ENCODE measurements at places on chromosomes 11 and 22.

GRCh38 chr11:31529701-31530100 is 20.1 kb downstream of the ELP4 start:
- no peak for DNase-seq

GRCh38 chr11:225734-226453 is 10.2 kb downstream of the SIRT3 start:
- DNase-seq, result peak; percentile 23

- DNase-seq, result no peak
Observed at GRCh38 chr22:47315862-47316419, 553.5 kb downstream of the TBC1D22A start.

DNA sequence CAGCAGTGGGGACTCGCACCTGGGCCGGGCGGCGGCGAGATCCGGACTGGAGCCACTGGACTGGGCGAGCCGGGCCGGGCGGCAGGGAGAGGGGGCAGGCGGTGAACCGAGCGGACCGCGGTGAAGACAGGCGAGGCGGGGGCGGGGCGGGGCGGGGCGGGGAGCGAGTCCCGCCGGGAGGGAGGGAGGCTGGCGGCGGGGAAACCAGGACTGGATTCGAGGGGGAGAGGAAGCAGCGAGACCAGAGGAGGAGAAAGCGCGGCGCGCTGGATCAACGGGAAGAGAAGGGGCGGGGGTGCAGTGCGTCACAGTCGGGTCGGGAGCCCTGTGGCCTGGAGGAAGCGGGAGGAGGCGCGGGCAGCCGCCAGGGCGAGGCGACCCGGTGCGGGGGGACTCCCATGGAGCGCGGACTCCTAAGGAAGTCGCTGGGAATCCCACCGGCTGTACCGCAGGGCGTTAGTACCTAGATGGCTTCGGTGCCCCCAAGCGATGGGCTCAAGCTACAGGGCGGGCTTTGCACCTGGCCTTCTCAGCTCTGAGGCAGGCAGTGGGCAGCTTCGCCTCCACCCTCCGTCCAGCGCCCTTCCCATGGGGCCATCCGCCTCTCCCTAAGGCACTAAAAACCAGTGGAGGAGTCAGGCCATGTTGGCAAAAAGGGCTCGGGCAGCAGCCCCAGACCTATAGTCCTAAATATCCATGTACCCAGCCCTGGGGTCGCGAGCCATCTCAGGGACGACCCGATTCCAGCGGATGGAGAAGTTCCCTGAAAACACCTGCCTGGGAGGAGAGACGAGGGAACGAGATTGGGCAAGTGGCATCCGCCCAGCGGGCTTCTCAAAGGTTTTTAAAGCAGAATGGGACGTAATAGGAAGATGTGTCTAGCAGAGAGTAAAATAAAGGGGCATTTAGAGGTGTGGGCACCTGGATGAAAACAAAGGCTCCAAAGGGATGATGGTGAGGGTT is at the start of gene TMEM121B:
Gene TMEM121B, minus strand, starts transcription at position 128 of the 963 bp plus-strand sequence. CDS start 233 bp downstream, outside the sequence.
- DNase-seq, result peak; percentile 25

DNA sequence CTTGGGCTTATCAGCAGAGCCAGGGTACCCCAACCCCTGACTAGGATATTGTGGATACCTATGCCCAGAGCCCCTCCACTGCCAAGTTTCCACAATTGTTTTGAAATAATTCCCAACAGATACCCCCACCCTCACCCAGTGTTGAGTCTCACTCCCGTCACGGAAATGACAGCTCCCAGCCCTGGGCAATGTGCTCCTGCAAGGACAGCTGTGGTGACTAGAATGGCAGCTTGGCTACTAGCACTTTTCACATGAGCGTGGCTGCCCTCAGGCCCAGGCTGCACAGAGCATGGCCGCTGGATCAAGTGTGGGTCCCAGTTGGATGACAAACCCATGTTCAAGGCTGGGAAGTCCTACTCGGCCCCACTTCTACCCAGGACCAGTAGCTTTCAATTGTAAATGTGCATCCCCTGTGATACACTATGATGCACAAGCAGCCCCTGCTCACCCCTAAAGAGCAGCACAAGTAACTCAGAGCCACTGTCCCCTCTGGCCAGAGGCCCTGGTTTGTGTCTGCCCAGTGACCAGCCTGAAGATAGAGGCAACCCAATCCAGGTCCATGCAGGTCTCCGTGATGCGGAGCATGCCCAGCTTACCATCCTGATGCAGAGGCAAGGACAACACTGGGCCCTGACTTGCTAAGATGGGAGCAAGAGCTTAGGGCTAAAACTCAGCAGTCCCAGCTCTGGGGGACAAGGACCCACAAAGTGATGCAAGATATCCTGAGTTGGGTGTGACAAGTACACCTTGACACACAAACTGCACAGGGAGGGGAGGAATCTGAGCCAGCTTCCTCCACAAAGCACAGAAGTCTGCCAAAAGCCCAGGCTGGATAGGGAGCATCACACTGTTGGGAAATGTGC is 13.2 kb downstream of the KCNQ1OT1 start:
- no peak for DNase-seq

GRCh38 chr11:83403691-83404389 is 117.7 kb upstream of the CCDC90B start:
- DNase-seq, result no peak

DNA sequence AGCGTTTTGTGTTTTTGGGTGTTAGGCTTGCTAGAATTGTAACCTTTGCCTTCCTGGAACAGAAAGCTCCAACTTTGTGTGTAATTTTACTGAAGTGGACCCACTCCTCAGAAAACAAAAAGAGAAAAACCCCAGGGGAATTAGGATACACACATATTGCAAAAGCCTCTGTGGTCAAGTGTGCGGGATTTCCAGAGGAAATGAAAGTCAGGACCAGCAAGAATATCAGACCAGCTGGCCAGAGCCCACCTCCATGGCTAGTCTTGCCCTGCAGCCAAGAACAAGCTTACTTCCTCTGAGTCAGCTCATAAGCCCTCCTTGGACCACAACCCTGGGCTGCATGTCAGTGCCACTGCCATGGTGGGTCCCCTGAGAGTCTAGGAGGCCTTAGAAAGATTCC is 37.0 kb upstream of the FTH1 start:
- peak; percentile 64 for DNase-seq

DNA sequence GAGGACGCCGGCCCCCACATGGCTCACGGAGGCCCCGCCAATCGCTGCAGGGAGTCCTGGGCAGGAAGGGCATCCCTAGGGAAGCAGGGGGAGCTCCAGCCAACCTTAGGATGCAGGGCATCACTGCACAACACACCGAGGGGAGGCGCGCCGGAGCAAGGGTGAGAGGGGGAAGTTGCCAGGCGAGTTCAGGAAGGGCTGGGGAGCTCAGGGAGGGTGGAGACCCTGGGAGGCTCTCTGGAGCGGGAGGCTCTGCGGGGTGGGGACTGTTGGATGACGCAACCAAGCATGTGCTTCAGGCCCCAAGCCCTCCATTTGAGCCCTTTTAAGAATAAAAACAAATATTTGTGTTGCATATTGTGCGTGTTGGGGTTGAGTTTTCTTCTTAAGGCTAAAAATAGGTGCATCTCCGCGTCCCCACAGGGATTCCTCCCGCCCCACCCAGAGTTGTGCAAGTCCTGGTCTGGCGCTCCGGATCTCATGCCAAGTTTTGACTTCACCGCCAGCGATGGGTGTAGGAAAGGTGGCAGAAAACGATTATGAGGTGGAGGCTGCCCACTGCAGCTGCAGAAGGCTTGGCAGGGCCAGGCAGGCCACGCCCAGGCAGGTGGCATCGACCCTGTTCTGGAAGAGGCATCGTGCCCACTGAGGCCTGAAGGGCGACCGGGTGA is 65.2 kb downstream of the WNT7B start:
- peak; percentile 54 for DNase-seq

GRCh38 chr22:36201630-36202319 is at the start of gene APOL4:
Gene APOL4, minus strand, starts transcription at chr22:36201809. Its CDS starts 75 bp downstream, at chr22:36201734.
- DNase-seq, result no peak

GRCh38 chr11:57161351-57161750 is 20.4 kb upstream of the LRRC55 start:
- DNase-seq, result no peak

DNA sequence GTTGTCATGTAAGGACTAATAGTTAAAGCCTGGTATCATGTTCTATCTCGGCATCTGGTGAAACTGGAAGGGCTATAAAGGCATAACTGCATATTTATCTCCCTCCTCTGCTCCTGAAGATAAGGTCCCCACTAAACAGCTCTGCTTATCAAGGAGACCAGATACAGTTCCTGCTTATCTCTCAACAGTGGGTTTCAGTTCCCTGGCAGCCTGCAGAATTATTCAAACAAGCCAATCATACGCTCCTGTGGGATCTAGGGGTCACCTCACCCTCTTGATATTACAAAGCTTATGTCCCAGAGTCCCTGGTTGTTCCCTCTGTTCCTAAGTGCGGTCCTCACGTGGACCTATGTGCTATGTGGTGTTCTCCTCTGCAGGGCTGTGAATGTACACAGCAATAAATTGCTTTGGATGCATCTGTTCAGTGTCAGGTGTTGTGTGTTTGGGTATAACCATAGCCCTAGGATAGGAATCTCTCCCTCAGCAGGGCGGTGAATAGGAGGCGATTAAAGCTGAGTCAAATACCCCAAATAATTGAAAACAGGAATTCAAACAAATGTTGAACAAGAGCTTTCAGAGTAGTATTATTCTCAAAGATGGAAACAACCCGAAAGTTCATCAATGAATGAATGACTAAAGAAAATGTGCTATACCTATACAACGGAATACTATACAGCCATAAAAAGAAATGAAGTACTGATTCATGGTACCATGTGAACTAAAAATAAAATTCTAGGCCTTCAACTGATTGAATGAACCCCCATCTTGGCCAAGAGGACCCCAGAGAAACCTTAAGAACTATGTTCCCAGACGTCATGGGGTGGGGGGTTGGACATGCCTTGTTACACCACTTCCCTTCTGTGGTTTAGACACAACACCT is 3.1 kb upstream of the OOSP4A start:
- DNase-seq, result no peak

DNA sequence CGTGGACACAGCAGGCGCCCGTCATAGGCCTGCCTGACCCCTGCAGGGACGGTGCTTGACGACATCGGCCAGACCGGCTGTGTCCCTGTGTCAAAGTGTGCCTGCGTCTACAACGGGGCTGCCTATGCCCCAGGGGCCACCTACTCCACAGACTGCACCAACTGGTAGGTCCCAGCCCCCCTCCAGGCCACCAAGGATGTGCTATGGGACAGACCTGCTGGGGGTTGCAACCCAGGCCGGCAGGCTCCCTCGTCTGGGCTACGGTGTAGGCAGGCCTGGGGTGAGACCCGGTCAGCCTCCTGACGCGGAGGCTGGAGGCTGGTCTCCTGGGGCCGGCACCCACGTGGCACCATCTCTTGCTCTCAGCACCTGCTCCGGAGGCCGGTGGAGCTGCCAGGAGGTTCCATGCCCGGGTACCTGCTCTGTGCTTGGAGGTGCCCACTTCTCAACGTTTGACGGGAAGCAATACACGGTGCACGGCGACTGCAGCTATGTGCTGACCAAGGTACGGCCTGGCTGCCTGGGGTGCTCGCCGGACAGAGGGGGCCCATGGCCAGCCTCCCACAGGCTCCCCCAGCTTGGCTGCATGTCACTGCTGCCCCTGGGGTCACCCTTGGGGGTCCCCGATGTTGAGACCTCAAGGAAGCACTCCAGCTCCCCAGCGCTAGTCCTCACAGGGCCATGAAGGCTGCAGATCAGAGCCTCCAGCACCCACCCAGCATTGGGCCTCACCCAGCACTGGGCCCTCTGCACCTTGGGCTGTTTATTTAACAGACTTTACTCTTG is 7.7 kb downstream of the MUC5AC start:
- DNase-seq, result no peak

DNA sequence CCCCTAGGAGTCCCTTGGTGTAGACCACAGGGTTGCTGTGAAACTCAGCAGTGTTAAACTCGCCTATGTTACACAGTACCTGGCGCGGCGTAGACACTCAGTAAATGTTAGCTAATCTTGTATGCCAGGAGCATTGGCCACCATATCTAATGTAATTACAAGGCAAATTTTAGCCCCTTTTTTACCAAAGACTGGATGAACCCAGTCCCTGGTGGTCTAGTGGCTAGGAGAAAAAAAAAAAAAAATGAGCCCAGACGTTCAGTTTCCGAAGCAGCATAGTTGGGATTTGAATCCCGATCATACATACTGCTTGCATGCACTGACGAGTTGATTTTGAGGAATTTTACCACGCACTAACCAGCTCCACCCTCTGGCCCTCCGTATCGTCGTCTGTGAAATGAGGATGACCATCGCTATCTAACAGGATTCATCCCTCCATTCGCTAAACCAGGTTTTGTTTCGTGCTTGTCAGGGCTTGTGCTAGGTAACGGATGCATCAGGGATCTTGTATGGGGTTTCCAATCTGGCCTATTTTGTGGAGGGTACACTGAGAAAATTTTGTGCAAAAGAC is 688 bp downstream of the PTS start:
- peak; percentile 11 for DNase-seq

DNA sequence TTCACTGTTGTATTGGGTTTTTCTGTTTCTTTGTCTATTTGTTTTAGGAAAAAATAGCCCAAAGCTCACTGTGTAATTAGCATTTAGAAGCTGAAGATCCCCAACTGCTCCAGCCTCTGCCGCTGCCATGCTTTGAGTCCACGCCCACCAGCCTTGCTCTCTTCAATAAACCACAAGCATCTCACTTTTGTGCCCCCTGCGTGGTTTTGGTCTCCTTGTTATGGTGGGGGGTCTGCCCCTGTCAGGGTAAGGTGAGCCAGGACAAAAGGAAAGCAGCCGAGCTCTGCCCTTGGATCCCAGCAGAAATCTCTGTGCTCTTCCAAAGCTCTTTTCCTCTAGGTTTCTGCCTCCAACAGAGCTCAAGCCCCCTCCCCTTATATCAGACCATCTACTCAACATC is 4.2 kb downstream of the SCGB1A1 start:
- no peak for DNase-seq

DNA sequence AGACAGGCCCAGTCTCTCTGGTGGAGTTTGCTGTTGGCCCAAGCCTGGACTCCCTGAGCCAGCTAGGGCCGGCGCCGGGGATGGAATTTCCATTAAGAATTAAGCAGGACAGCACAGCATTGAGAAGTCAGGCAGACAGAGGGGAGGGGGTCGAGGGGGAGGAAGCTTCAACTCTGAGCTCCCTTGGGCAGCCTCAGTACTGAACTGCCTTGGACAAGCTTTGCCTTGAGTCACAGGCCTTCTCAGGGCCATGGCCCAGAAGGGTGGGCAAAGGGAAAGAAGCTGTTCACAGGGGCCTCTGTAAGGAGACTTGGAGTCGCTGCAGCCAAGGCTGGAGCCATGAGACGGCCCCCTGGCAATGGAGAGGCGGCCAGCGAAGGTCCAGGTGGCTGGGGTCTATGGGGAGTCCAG is 2.6 kb upstream of the INSC start:
- no peak for DNase-seq

- DNase-seq, result no peak
Observed at GRCh38 chr11:12329797-12330196, 47.6 kb upstream of the PARVA start.

DNA sequence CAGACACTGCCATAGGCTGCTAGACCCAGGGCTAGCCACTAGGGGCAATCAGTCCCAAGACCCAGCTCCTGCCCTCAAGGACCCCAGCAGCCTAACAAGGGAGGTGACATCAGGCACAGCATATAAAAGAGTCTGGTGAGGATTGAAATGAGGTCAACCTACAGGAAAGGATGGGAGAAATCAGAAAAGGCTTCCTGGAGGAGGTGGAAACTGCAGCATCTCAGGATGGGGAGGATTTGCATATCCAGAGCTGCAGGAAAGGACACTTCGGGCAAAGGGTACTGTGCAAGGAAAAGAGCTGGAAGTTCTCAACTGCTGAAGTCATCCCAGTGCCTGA is 2.9 kb upstream of the ARFGAP2 start:
- no peak for DNase-seq
